Breast epithelium (tissue), 4 donors: ENCODE measurements at places on chromosomes 7 and 10.

DNA sequence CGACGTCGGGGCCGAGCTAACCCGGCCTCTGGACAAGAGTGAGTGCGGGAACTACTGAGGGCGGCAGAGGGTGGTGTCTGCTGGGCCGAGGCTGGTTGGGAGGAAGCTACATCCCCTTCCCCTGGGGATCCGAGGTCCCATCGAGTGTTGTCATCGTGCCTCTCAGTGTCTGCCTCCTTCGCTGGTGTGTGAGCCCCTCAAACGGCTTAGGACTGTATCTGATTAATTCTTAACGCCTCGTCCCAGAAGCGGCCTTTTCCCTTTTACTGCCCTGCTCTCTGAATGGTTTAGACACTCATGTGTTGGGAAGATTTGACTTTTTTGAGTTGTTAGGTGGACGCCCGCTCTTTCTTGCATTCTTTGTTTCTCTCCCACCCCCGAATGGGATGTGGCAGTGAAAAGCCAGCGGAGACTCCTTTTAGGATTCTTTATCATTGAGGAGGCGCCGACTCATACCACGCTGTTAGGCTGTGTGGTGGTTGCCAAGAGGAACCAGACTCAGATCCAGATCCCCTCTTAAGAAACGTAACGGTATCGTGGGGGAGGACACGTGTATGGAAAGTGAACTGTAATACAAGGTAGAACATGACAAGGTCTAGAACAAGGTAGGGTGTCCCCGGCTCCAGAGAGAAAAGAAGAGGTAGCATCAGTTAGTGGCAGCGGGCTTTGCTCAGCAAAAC, 631 bp downstream of the SUPV3L1 start:
- no peak for DNase-seq

- no peak for DNase-seq
Measured at GRCh38 chr10:103507235-103508191, 14.0 kb downstream of the NEURL1 start.

DNA sequence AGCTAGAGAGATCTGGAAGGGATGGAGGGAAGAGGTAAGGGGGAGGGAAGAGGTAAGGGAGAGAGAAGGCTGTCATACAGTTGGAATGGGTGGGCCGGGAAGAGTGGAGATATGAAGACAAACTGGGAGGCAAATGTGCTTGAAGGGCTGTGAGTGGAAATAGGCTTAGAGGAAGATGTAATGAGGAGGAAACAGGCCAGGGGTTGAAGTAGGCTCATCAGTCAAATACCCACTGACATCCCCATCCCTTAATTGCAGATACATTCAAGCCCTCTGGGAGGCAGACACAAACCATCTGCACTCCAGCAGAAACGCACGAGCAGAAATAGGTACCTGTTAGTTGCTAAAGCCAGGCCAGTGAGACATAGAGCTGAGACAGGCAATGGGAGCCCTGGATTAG, 2.1 kb downstream of the SYNPO2L start:
- DNase-seq: no peak

DNA sequence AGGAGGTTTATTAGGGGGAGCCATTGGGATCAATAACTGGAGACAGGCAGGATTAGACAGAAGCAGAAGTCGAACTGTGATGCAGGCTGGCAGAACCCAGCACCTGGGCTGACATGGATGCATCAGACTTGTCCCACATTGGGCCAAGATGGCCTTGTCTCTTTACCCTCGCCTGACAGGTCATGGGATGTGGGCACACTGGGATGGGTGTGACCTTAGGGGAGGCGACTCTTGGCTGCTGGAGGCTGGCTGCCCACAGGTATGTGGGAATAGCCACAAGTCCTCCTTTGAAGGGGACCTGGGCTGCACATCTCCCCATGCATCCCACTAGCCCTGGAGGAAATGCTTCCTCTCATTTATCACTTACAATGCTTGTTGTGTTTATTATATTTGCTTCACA, 17.3 kb downstream of the NFE2L3 start:
- DNase-seq: no peak

GRCh38 chr10:15043674-15044073, at the start of gene OLAH:
OLAH (plus strand) TSS chr10:15043943; CDS start chr10:15047289, 3,346 bp downstream.
- no peak for DNase-seq

DNA sequence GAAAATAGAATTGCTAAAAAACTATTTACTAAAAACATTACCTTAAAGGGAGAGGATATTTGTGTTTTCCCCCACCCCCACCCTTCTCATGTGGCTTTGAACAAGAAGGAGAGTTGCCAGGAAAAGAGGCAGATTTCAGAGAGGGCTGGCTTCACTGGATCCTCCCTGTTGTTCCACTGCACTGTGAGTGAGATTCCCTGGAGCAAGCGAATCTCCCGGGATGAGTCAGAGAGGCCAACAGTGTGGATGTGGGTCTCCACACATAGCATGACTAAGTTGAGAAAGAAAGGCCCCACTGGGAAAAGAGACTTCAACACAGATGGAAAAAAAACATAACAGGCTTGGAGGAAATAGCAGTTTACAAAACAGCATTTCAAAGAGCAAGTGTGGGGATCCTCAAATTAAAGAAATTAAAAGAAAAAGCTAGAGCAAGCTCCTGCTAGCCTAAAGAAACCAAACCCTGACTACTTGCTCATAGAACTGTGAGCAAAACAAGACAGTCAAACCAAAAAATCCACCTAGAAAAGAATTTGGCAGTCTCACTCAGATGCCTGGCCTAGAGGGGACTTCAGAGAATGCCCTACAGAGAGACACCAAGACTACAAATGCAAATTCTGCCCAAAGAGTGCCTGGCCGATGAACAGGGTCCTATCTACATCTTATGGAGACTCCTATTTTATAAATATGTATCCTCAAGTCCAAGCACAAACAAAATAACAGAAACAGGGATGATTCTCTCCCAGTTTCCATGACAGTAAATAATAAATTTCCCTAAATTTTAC, 3.4 kb downstream of the CAV1 start:
- no peak for DNase-seq

- DNase-seq: no peak
Measured at GRCh38 chr7:1981201-1981877, 251.4 kb downstream of the MAD1L1 start.

GRCh38 chr10:118148247-118148646, 101.5 kb upstream of the RAB11FIP2 start:
- DNase-seq: no peak

DNA sequence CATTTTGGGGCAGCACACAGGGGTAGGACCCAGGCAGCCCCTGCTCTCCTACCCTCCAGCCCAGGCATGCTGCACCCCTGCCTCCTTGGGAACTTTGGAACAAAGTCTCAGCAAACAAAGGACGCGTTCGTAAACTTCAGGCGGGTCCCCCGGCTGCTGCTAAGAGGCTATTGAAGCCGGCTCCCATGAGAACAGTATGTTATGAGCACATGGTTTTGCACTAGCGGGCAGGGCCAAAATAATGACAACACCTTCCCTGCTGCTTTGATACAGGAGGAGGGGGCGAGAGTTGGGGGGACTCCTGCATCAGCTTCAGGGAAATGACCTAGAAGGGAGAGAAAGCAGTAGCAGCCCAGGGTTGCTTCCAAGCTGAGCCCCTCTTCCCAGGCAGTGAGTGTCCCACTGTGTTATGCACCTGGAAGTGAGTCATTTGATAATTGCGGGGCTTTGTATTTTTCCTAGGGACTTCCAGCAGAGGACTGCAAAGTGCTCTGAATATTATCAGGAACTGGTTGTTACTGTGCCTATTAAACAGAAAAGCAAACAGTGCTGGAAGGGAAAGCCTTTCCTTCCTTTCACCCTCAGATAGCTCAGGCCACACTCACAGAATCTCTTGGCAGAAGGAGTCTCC, 6.9 kb downstream of the ITPRIP start:
- no peak for DNase-seq

GRCh38 chr10:51503378-51503777, 196.0 kb downstream of the CSTF2T start:
- no peak for DNase-seq

GRCh38 chr10:132037676-132037975, 28.1 kb upstream of the JAKMIP3 start:
- DNase-seq: no peak

- no peak for DNase-seq
Measured at GRCh38 chr7:75631711-75632110, 107.0 kb downstream of the HIP1 start.

- DNase-seq: no peak
Measured at GRCh38 chr7:142787034-142787768, 16.4 kb downstream of the PRSS2 start.

DNA sequence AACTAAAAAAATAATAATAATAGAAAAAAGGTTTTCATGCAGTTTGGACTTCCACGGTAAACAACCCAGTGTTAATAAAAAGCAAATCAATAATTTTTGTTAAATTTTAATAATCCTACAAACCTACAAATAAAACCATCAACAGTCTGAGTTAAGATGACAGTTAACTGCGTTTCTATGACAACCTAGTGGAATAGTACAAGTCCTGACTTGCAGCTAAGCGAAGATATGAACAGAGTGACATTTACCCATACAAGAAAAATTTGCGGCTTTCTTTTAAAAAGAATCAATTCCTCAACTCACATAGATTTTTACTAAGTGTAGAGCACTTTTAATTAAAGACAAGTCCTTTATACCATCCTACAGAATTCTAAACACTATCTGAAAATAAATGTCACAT, 35.6 kb downstream of the VPS41 start:
- DNase-seq: no peak

GRCh38 chr10:124033887-124034218, 59.5 kb downstream of the CHST15 start:
- no peak for DNase-seq

GRCh38 chr10:104336821-104337467, 1.3 kb downstream of the ITPRIP start:
- no peak for DNase-seq

- DNase-seq: no peak
Measured at GRCh38 chr7:131540491-131541162, 15.8 kb downstream of the PODXL start.

DNA sequence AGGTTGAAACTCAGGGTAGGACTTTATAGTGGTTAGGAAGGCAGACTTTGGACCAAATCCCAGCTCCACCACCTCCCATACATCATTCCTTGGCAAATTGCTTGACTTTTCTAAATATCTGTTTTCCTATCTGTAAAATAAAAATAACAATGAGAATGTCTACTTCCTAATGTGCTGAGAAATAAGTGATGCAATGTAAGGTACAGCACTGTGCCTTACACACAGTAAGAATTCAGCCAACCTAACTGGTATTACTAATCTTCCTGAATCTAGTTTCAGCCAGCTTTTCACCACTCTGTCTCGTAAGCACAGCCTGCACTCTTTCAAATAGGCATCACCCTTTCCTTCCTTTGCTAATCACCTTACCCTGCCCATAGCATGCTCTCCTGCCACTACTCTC, 9.7 kb downstream of the PRLHR start:
- DNase-seq: no peak

DNA sequence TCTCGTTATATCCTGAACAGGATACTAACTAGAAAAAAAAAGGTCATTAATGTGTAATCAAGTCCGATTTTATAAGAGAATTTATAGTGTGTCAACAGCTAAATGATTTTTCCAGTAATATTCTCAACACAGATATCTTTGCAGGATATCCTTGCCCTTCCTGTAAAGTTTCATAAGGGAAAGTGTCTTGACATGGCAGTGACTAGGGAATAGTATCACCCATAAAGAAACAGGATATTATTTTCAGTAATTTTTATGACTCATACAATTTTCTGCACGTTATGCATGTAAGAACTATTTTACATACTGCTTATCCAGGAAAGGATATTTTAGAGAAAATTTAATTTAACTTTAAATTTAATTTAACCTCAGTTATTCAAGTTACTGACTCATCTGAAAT, 19.5 kb upstream of the PNLIP start:
- no peak for DNase-seq

- no peak for DNase-seq
Measured at GRCh38 chr10:62394556-62395018, 20.4 kb downstream of the ZNF365 start.

GRCh38 chr7:129925416-129926002, 27.3 kb downstream of the UBE2H start:
- DNase-seq: no peak
